C1 segment of cervical spinal cord (tissue), 14 donors: ENCODE measurements at places on chromosomes 11 and 22.

DNA sequence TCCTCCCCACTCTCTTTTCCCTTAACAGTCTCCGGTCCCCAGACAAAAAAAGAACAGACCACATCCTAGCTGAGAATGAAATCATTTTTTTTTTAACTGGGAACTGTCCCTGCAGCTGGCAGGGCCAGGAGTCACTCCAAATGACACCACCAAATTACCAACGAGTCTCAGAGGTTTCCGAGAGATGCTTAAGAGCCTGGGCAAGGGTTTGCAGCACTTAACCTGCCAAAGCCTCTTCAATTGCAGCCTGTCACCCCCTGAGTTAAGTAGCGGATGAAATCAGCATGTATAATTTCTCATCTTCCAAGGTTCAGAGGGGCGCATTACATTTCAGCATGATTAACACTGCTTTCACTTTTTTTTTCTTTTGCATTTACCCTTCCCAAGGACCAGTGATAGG is 71.8 kb downstream of the TENM4 start:
- no peak for DNase-seq

GRCh38 chr11:106208760-106209159 is 131.3 kb downstream of the AASDHPPT start:
- DNase-seq, result no peak

GRCh38 chr11:121119440-121119839 is 18.4 kb downstream of the TECTA start:
- no peak for DNase-seq

- DNase-seq, result no peak
Measured at GRCh38 chr11:102426000-102426399, 26.6 kb downstream of the TMEM123 start.

- DNase-seq, result no peak
Measured at GRCh38 chr11:565921-566509, 5.2 kb downstream of the RASSF7 start.

GRCh38 chr11:110367571-110367970 is 62.2 kb upstream of the FDX1 start:
- DNase-seq, result no peak

GRCh38 chr11:131430473-131431208 is 60.2 kb downstream of the NTM start:
- DNase-seq, result no peak

- no peak for DNase-seq
Measured at GRCh38 chr11:11521306-11522002, 100.4 kb downstream of the GALNT18 start.

DNA sequence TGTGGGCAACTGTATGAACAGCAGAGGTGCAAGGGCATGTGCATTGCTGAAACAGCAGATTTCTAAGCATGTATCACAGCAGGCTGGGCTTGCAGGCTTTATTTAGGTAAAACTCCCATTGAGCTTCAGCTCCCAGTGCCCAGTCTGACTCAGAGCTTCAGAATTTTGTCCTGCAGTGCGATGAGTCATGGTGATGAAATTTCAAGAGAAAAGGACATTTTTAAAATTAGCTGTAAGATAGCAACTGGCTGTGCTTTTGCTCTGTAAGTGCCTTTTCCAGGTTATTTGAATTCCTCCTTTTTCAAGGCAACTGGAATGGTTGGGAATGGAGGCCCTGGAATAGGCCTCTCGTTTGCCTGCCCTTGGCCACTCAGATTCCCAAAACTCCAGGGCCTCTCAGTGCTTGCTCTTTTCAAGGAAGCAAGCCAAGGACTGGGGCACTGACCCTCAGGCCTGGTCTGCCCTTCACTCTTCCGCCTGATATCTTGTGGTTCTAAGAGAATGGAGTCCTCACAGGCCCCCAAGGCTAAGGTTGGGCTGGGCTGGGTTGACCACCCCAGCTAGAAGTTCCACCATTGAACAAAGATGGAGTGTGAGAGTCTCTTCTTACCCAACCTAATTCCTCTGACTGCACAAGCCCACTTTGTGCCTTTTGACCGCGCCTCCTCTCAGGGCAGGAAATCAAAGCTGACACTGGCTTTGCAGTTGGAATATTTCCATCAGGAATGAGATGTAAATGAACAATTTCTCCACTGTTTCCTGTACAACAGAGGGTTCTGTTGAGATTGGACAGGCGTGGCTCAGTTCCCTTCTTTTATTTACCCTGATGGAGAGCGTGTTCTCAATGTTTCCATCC is 59.5 kb upstream of the PRSS23 start:
- peak; percentile 13 for DNase-seq

- DNase-seq, result no peak
Measured at GRCh38 chr11:91173701-91174100, 950.9 kb upstream of the CHORDC1 start.

GRCh38 chr22:44879301-44879680 is 126.9 kb downstream of the ARHGAP8 start:
- no peak for DNase-seq

DNA sequence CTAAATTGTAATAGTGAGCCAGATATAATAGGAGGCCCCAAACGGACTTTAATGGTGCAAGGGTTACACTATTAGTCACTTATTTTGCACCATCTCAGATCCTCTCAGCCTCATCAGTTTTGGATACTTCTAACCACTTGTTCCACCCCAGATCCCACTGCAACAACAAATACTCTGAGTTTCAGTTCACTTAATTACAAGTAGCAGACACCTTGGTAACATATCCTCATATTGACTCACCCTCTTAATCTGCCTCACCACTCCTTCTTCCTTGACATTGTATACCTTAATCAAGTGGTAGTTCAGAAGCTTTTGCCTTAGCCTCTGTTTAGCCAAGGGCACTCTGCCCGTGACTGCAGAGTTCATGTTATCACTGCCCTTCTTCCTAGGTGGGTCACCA is 256.1 kb upstream of the UBASH3B start:
- no peak for DNase-seq

- no peak for DNase-seq
Measured at GRCh38 chr11:18088366-18088765, 17.5 kb downstream of the SAAL1 start.

GRCh38 chr11:133388260-133388659 is 144.0 kb downstream of the OPCML start:
- no peak for DNase-seq

DNA sequence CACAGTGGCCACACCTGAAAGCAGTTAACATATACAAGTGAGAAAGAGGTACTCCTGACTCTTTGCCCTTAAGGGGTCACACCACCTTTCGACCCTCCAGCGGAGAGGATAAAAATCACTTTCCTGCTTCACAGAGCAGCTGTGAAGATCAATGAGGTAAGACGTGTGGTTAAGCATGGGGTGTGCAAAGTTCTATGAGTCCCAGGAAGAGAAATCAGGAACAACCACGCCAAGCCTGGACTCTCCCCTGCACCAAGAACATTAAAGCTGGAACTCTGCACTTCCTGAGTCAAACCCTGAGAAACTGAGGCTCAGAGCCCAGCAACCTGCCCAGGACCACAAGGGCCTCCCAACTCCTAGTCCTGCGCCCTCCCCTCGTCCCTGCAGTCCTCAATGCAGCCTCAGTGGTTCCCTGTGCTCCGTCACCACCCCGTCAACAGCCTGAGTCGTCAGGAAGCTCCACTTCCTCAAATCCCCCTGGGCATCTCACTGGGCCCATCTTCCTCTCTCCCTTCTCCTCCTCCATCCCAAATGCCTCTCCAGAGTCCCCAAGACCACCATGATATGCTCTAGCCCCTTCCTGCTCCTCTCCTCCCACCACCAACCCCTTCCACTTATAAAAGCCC is 17.7 kb downstream of the TNKS1BP1 start:
- no peak for DNase-seq

DNA sequence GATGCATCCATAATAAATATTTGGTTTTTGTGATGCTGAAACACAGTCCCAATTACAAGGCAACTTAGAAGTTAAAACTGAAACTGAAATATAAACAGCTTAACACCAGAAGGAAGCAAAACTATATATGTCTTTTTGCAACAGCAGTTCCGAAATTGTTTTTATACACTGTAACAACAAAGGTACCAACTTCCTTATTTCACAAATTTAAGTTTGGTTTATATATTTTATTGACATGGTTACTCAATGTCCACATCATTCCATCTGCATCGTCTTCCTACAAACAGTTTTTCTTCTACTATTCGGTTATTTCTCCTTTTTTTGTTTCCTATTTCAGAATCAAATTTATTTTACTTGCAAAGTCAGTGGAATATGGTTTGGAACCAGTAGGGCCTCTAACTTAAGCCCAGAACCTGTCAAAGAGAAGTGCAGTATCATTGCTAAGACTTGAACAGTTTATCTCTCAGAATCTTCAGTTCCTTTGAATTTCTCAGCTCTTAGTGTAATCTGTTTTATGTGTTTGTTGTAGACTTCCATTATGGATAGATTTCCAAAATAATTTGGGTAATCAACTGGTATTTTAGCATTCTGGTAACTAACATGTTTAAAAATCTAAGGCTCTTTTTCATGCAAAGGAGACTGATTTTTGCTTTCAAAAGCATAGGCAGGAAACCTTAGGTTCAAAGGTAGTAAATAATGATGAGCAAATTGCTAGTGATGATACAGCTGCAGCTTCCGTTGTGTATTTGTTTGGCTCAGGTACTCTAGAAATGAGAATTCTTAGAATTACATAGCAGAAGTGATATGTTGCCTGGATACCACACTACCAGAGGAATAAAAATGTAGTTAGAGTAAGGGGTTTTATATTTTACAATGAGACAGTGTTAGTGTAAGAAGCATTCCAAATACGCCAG is 8.2 kb upstream of the HSPA8 start:
- no peak for DNase-seq

- DNase-seq, result no peak
Measured at GRCh38 chr11:110797453-110797852, 85.2 kb upstream of the ARHGAP20 start.

- peak; percentile 75 for DNase-seq
Measured at GRCh38 chr11:2945031-2945756, 16.0 kb upstream of the PHLDA2 start.

GRCh38 chr22:27152033-27152432 is 494.6 kb downstream of the MIAT start:
- DNase-seq, result no peak
